ENCODE measurements at places on chromosomes 4 and X.

- DNase-seq: no peak
Measured at GRCh38 chrX:106581856-106582255, 29.9 kb upstream of the RADX start.

DNA sequence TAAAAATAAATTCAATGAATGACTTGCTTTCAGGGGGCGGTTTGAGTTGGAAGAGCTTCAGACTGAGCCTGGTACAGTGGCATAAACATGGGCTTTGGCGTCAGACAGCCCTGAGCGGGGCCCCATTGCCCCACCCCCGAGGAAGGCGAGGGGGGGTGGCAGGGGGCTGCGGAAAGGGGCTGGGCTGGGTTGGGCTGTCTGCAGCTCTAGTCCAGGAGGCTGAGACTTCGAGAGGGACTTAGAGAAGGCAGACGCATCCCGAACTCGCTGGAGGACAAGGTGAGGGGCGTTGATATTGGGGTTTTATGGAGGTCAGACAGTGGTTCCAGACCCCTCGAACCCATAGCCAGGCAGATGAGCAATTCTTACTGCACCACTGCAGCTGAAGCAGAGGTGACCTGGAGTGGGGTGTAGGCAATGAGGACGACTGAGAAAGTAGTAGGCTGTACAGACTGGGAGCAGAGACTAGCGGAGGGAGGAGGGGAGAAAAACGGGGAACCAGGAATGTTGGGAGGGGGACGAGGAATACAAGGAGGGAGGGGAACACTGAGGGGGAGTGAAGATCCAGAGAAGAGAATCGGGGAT is at the start of gene MAGED2:
MAGED2 (plus strand) TSS at position 222 of the 585 bp plus-strand sequence. CDS start 1,587 bp downstream, outside the sequence.
- no peak for DNase-seq

- no peak for DNase-seq
Measured at GRCh38 chr4:4666693-4667621, 125.1 kb upstream of the STX18 start.

DNA sequence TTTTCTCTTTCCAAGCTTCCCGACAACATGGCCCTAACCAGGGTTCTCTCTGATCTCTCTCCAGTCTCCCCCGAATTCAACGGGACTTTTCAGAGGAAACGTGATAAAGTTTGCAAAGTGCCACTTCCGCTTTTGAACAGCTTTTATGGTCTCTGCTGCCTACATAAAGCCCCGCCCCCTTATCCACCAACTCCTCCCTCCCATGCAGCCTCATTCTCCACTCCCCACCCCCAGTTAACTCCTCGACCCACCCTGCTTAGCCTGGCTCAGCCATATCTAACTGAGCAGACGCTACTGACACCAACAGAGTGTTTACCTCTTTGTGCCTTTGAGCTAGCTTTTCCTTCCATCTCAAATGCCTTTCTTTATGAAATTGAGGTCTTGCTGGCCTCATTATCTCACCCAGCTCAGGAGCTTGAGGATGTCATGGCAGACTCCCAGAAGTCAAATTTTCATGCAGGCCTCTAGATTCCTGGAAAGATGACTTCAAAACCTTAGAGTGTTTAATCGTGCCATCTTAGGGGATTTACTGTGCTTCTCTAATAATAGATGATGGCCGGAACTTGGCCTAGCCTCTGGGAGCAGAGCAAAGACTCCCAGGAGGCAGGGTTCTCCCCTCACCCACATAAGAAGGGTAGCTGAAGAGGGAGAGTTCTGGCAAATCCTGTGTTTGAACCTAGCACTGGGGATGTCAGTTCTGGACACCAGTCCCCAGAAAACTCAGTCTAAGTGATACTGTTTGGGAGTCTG is 606.0 kb downstream of the BCOR start:
- DNase-seq: peak; percentile 45

DNA sequence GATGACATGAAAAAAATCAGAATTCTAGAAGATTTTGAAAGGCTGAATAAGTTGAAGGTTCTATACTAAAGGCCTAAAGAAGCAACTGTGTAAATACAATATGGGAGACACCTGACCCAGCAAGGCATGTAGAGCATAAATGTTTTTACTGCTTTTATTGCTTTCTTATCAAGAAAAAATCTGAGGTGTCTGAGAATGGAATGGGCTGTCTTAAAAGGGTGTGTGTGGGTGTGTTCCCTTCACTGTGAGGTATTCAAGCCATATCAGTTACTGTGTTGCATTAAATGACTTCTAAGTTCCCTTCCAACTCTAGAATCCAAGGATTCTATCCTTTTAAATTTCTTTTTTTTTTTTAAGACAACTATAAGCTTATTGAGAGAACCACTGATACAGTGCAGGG is 15.7 kb downstream of the ATP8A1 start:
- DNase-seq: no peak

DNA sequence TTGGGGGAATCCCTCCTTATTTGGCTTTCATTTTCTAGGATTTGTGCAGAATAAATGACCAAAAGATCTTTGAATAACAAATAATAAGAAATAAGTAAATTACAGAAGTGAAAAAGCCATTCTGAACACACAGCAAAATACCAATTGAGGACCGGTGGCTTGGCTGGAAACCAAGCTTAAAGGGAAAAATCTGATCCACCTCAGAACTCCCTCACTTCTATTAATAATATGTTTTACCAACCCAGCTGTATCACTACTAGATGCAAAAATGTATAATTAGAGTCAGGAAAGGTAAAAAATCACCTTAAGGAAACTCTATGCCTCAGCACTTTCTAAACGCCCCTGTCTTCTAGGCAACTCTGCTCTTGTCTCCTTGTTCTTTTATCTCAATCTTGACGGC is 77.3 kb downstream of the TSPAN5 start:
- DNase-seq: no peak

GRCh38 chrX:114272096-114272686 is 311.7 kb upstream of the HTR2C start:
- DNase-seq: no peak

DNA sequence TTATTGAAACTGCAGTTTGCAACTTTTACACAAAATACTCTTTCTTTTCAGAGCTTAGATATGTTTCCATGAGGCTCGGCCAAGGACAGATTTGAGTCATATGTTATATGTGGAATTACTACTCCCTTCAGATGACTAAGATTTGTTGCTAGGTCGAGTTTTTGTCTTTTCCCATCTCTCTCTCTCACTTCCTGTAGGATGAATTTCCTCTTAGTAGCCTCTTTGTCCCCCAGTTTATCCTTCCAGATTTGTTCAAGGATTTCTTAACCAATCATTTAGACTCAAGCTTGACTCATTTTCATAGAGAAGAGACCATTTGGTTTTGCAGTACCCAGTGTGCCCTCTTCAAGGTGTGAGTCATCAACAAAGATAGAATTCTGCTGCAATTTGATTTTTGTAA is 209.2 kb downstream of the GLUD2 start:
- DNase-seq: no peak

- peak; percentile 48 for DNase-seq
Measured at GRCh38 chrX:45806410-45807121, 605.9 kb upstream of the DIPK2B start.

- no peak for DNase-seq
Measured at GRCh38 chr4:124937993-124938392, 225.5 kb upstream of the ANKRD50 start.

DNA sequence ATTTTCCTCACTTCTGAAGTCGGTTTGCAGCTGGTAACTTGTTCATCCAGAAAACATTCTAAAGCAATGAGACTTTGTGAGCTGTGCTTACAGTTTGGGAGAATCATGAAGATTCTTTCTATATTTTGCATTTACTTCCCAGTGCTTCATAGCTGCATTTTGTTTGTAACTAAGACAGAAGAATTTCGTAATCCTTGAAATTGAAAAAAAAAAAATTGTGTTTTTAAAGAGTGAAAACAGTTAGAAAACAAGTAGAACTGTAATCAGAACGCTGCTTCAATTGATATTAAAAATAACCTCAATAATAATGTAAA is 392.4 kb downstream of the UNC5C start:
- DNase-seq: no peak

GRCh38 chr4:142549248-142549647 is 296.9 kb downstream of the INPP4B start:
- DNase-seq: no peak

- DNase-seq: no peak
Measured at GRCh38 chr4:2059046-2059725, at the start of gene NAT8L. Gene NAT8L, plus strand, starts transcription at chr4:2059327. Its CDS starts 185 bp downstream, at chr4:2059512.

DNA sequence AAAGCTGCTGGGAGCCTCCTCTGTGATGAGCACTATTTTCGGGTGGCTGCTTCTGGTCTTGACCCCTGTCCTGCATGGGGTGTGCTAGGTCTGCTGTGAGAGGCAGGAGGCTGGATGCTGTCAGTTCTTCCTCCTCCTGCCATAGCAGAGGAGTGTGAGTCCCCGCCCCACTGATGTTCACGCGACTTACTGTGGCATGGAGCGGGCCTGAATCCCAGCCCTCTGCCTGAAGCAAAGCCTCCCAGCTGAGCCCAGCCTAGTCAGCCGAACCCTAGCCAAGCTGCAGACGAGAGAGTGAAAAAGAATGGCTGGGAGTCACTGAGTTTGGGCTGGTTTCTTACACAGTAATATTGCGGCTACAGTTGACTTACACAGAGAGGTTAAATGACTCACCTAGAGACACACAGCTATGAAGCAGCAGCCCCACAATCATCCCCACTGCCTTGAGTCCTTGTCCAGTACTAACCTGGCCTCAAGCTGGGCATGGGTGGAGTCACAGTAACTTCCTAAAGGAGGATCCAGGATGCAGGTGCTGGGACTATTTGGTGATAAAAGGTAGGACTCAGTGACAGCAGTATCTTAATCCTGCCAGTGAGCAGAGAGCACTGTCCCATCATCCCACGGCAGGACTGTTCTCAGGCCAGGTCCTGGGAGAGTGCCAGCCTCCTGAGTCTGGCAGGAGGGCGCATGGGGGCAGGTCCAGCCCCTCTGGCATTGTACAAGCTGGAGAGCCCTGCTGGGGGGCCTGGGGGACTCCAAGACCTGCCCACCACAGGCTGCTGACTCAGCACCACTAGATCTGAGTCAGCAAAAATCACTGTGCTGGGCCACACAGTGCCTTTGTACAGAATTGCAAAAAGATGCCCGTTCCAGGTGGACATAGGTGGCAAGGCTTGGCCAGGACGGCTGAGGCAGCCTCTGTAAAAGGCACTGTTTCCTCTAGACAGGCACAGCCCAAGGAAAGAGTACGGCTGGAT is 60.4 kb upstream of the CRMP1 start:
- DNase-seq: no peak

DNA sequence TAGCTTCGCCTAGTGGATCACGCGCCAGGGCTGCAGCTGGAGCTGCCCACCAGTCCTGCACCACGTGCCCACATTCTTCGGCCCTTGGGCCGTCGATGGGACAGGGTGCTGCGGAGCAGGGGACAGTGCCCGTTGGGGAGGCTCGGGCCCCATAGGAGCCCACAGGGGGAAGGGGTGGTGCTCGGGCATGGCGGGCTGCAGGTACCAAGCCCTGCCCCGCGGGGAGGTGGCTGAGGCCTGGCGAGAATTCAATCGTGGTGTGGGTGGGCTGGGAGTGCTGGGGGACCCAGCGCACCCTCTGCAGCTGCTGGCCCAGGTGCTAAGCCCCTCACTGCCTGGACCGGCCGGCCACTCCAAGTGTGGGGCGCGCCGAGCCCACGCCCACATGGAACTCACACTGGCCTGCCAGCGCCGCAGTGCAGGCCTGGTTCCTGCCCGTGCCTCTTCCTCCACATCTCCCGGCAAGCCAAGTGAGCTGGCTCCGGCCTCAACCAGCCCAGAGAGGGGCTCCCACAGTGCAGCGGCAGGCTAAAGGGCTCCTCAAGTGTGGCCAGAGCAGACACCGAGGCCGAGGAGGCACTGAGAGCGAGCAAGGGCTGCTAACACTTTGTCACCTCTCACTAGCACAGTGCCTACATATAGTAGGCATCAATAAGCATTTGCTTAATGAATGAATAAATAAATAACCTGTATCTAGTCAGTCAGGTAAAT is 11.7 kb downstream of the SCFD2 start:
- DNase-seq: no peak

GRCh38 chr4:77036206-77036605 is 39.6 kb downstream of the CCNI start:
- DNase-seq: no peak

DNA sequence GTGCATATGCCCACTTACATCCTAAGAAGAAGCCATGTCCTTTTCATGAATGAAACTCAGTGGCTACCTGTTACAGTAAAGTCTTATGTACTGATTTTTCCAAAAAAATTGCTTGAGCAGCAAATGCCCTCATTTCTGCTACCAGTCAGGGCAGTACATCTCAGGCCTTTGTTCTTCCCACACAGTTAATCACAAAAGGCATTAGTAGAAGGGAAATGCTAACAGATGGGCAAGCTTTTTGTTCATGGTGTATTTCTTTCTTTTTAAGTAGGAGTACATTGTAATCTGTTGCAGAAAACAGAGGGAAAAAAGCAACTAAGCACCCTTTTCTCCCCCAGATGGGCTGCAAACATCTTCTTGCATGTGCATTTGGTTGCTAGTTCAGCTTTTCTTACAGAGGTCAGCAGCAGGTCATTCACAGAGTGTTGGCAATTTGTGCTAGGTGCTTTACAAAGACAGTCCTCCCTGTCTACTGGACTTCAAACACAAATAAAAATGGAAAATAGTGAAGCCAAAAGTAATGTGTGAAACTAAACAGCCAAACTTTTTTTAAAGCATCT is 373.4 kb downstream of the PRDM5 start:
- no peak for DNase-seq

- DNase-seq: no peak
Measured at GRCh38 chr4:79065262-79065661, 126.0 kb upstream of the PAQR3 start.

GRCh38 chr4:25879587-25879986 is 16.8 kb upstream of the SEL1L3 start:
- DNase-seq: no peak

DNA sequence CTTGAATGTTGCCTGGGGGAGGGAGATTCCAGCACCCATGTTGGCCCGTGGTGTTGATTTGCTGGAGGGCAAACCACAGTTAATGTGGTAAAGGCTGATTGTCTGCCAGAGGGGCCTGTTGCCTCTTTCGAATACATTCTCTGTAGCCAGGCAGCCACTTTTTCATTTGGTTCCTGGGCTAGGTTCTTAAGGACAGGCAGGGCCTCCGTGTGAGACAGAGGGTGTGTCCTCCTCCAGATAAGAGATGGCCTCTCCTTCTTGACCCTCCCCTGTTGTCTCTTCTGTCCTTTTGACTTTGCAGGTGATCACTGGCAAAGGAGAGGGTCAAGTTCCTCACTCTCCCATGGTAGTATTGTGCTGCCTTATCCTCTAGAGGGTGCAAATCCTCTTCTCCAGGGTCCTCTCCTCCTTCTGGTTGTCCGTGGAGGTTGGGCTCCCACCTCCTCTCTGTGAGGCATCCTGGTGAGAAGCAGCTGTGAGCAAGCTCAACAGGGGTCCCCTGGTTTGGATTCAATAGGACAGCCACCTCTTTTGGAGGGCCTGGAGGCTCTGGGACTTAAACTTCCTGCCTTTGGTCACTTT is 44.9 kb downstream of the ZNF182 start:
- DNase-seq: peak; percentile 6

DNA sequence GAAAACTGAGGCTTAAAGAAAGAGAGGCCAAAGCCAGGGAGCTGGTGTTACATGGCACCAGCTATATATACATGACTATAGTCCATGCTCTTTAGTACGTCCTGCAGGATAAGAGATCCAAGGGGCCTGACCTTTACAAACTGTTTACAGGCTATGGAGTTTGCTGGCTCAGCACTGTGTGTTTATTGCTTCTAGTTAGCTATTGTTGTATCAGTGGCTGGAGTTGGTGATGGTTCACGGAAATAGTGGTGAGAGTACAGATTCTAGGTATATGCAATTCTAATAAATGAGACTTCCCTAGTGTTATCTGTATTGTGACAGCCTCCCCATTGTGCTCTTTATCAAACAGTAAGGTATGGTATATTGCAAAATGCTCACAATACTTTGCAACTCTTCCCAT is 46.5 kb downstream of the REPS2 start:
- no peak for DNase-seq

Measured in activated CD4-positive, alpha-beta T cell treated with anti-CD3 and anti-CD28 coated beads, Interleukin-2, amount 50 U/mL, for 24 hours (primary cell).